Left renal pelvis (tissue), 4 donors: ENCODE measurements at places on chromosomes 7 and 10.

DNA sequence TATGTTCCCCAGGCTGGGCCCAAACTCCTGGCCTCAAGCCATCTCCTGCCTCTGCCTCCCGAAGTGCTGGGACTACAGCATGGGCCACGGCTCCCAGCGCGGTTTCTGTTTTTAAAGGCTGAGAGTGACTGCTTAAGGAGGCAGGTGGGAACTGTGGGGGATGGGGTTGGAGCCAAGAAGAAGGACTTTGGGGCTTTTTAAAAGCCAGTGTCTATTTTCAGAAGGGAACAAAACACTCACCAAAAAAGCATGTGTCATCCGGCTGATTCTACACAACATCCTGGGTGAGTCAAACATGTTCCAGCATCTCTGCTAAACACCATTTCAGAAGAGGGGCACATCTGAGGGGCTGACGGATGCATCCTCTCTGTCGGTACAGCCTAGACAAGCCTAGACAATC, 824.5 kb downstream of the TYW1 start:
- DNase-seq: no peak

DNA sequence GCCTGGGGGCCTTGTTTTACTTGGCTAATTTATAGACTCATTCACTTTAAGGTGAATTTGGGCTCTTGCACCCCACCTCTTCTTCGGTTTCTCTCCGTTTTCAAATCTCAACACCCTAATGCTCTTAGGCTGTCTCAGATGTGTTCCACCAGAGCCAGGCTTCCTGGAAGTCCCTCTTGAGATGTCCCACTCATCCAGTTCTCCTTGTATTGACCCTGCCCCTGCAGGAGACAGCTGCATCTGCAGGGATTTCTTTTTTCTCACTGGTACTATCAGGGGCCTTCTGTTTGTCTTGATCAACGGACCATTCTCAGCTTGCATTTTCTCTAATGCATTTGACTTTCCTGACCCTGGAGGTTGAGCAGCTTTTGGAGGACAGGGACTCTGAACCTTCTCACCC, 279.5 kb downstream of the GALNT17 start:
- no peak for DNase-seq

DNA sequence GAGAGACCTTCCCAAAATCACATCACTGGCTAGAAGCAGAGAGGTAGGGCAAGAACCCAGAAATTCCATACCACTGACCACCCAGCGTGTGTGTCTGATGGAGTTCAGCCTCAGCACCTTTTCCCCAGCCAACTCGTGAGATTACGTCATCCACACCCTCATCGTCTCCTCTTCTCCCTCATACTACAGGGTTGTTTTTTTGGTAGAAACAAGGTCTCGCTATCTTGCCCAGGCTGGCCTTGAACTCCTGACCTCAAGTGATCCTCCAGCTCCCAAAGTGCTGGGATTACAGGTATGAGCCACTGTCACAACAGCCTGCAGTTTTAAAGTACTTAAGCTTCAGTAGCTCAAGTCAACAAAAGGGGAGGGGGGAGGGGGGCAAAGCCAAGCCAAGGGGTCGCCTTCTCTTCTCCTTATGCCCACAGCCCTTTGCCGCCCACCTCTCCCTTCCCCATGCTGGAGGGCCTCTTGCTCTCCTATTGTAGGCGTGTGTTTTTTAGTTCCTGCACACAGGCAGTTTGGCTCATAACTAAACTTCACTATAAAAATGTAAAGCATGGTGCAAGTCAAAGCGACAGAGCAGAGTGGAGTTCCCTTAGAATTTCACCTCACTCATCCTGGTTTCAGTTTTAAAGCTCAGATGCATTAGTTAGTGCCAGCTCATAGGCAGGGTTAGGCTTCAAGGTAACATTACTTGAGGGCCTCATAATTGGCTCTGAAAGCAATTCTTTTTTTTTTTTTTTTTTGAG, 5.2 kb upstream of the PRDX3 start:
- no peak for DNase-seq

DNA sequence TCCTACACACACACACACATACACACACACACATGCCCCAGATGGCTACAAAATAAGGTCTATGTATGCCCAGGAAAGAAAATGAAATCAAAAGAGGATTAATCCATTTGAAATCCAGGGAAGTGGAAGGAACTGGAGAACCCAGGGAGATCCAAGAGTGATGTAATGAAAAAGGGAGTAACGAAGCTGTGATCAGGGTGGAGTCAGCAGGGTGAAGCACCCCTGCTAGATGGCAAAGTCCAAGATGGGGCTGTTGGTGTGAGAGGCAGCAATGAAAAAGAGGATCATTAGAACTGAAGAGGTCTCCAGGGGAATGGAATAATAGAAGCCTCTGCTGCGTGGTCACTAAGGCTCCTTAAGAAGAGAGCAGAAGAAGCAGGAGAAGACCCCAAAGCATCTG, 43.6 kb upstream of the IL6 start:
- no peak for DNase-seq

DNA sequence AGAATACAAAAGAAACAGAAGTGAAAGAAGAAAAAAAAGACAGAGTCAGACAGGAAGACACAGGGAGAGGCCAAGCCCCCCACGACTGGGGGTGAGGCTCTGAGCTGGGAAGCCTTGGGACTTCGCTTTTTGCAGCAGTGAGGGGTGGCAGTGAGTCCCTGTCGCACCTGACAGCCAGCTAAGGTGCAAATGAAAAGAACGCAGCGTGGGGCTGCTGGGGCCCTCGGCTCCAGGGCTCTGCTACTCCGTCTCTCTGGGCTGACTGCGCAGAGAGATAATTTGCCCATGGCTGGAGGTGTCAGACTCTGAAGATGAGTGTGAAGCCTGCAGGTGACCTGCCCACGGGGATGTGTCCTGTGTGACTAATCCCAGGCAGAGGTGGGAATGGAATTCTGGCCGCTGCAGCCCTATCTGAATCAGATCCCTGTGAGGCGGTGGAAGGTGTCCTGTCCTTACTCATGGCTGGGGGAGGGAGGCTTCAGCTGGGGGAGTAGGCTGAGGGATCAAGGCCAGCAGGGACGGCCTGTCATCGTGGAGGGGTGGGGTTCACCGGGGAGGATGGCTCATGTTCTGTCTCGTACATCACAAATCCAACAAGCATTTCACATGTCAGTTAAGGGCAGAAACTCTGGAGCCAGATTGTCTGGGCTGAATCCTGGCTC, 96.4 kb downstream of the SLIT1 start:
- DNase-seq: no peak

GRCh38 chr7:116862951-116863670, 724 bp downstream of the CAPZA2 start:
- no peak for DNase-seq

- DNase-seq: no peak
Measured at GRCh38 chr7:24975644-24976260, 4.2 kb downstream of the OSBPL3 start.

- DNase-seq: no peak
Measured at GRCh38 chr10:131006458-131007256, 304.9 kb downstream of the TCERG1L start.

GRCh38 chr10:23370106-23370505, 25.5 kb upstream of the C10orf67 start:
- DNase-seq: no peak

- DNase-seq: no peak
Measured at GRCh38 chr7:142176901-142177300, 65.4 kb downstream of the MGAM2 start.

- DNase-seq: no peak
Measured at GRCh38 chr7:139791316-139791715, 13.5 kb upstream of the HIPK2 start.

- no peak for DNase-seq
Measured at GRCh38 chr10:11516431-11516746, 95.1 kb downstream of the USP6NL start.

- DNase-seq: no peak
Measured at GRCh38 chr7:919924-920341, 34.5 kb downstream of the ADAP1 start.

DNA sequence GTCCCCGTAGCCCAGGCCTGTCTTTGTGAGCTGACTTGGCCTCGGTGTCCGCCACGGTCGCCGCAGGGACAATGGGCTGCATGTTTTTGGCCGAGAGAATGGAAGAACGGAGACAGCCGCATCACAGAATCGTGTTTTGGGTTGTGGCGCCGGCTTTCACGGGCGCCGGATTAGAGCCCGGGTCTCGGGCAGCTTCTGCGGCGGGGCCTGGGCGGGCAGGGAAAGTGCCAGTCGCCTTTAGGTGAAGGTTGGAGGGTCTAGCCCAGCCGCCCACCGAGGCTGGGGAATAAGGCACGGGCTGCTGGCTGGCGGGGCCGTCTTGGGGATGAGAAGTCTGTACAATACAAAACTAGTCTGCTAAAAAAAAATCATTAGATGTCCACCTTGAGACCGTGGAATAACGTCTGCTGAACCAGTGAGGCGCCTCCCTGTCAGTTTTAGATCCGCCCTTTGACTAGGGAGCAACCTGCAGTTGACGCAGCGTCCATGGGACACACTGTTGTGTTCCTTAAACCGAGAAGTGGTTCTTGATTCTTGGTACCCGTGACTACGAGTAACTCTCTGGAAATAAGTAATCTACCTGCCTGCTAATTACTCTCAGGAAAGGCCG, 577 bp downstream of the DNAJB9 start:
- DNase-seq: peak; percentile 35

GRCh38 chr7:29798422-29798821, 7.9 kb upstream of the WIPF3 start:
- no peak for DNase-seq

- DNase-seq: no peak
Measured at GRCh38 chr10:47207894-47208469, 92.0 kb upstream of the GDF10 start.

DNA sequence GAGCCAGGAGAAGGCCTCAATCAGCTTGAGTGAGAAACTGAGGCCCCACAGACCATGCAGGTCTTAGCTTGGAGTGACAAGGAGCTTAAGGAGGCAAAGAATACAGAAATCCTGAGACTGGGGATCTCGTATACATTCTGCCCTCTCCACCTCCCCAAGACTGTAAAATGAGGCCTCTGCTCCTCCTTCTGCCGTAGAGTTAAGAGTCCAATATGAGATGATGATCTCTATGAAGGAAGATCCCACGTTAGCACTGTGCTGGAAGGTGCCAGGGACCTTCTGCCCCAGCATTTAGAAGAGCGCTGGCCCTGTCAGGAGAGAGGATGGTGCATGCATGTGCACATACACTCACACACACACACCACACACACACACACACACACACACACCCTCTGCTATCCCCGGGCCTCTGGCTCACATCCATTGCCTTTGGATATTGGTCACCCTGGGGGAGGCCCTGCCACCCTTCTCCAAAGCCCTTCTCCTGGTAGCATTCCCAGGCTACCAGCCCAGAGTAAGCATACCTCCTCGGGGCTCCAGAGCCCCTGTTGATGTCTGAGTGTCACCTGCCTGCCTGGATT, 15.0 kb downstream of the ZCCHC24 start:
- DNase-seq: no peak

DNA sequence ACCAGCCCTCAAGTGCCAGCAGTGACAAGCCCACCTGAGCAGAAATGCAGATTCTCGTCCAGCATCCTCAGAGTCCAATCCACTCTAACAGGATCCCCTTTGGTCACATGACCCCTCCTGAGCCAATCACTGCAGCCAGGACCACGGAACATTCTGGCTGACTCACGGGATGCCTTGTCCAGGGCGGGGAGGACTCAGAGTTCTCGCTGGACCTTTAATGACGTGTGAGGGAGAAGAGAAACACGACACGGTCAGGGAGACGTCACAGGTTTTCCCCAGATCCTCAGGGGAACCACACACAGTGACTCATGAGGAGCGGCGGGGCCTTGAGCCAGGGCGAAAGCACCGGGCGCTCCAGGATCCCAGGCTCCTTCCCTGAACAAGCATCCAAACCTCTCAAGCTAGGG, 155.7 kb downstream of the PTPRN2 start:
- DNase-seq: no peak

DNA sequence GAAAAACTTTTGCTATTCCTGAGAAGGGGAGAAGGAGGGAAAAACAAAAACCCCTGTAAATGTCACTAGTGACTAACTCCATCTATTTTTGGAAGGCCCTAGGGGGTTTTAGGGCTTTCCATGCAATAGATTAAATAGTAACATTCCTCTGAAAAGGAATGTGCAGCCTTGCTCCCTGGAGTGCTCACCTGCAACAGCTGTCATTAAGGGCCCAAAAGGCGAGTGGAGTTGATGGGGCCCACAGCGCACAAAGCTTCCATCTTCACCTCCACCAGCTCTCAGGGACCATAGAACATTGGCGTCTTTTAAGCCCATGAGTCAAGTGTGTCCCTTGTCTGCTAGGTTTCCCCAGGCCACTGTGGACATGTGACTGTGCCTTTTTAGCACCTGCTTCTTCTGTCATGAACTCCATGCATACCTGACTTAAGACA, 58.0 kb upstream of the IL6 start:
- DNase-seq: no peak

- no peak for DNase-seq
Measured at GRCh38 chr7:154427533-154427932, 375.3 kb downstream of the DPP6 start.

DNA sequence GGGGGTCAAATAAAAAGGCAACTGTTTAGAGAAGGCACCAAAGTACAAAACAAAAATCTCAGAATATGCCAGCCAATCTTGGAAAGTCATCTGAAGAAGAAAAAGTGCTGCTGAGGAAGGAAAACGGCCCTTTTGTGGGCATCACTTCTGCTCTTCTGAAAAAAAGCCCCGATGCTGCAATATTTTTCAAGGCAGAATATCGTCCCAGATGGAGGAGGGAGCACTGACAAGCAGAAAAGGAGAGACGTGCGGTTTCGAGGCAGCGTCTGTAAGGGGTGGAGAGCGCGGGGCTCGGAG, 959 bp upstream of the ATRNL1 start:
- no peak for DNase-seq

DNA sequence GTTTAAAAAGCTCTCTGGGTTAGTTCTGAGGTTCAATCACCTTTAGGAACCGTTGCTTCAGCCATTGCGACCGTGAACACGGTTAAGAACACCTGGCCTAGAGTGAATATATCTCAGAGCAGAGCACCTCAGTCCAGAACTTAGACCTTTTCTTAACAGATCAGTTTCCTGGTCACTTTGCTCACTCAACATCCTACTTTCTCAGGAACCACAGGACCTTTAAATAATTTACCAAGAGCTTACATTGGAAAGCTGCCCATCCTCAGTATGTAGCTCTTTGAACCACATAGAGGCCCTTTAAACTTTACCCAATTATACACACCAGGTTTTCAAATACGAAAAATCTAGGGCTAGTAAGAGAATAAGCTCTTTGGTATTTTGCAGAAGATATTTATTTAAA, 153.2 kb downstream of the NRBF2 start:
- DNase-seq: no peak

DNA sequence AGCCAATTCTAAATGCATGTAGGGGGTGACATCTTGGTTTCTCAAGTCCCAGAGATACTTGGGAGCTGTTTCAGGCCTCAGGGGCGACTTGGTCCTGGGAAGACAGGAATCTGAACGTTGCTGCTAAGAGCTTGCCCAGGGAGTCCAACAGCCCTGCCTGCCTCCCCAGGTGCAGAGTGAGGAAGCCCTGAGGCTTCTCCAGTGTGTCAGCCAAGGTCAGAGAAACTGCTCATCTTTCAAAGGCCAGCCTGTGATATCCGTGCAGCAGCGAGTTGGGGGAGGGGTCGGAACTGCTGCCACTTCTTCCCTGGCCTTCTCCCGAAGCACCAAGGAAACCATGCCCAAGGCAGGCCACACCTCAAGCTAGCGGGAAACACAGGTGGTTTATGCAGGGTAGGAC, 9.7 kb downstream of the GDF2 start:
- no peak for DNase-seq
